Prostate gland (tissue), 2 donors: ENCODE measurements at places on chromosomes 3 and 15.

DNA sequence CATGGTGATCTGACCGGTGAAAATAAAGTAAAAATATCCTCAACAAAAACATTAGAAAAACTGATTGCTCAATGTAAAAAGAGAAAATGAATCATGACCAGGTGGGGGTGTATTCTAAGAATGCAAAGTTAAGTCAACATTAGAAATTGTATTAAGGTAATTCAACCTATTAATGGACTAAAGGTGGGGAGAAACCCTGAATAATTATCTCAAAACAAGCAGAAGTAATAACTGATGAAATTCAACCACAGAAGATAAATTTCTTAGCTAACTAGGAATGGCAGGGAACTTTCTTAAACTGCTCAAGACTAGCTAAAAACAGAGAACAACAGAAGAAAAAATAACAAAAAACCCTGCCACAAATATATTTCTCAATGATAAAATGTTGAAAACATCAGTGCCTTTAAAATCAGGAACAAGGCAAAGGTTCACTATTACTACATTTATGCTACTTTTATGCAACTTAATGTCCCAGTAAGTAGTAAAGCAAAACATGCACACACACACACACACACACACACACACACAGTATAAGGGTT, 204.4 kb upstream of the THBS1 start:
- H3K27me3 ChIP-seq: no peaks in the 10 kb centered on the region
- H3K4me1 ChIP-seq: no peaks in the 10 kb centered on the region
- no peak for DNase-seq
- no peak overlapping the region for H3K4me3 ChIP-seq
- no peaks in the 10 kb centered on the region for H3K36me3 ChIP-seq
- H3K27ac ChIP-seq: no peak overlapping the region

GRCh38 chr3:35785234-35785888, 146.0 kb downstream of the ARPP21 start:
- no peak overlapping the region for H3K27ac ChIP-seq
- no peaks in the 10 kb centered on the region for H3K36me3 ChIP-seq
- no peaks in the 10 kb centered on the region for H3K4me1 ChIP-seq
- no peak overlapping the region for H3K4me3 ChIP-seq

- H3K36me3 ChIP-seq: no peaks in the 10 kb centered on the region
- H3K4me3 ChIP-seq: no peak overlapping the region
- no peaks in the 10 kb centered on the region for H3K4me1 ChIP-seq
- no peaks in the 10 kb centered on the region for H3K27me3 ChIP-seq
Measured at GRCh38 chr15:48868023-48868422, 9.9 kb upstream of the EID1 start.

- no peaks in the 10 kb centered on the region for H3K36me3 ChIP-seq
- DNase-seq: no peak
- H3K4me1 ChIP-seq: no peaks in the 10 kb centered on the region
- H3K4me3 ChIP-seq: no peak overlapping the region
- H3K27me3 ChIP-seq: no peaks in the 10 kb centered on the region
- H3K27ac ChIP-seq: peak overlapping the region; percentile 16
Measured at GRCh38 chr15:71338265-71338664, 223.0 kb downstream of the THSD4 start.

DNA sequence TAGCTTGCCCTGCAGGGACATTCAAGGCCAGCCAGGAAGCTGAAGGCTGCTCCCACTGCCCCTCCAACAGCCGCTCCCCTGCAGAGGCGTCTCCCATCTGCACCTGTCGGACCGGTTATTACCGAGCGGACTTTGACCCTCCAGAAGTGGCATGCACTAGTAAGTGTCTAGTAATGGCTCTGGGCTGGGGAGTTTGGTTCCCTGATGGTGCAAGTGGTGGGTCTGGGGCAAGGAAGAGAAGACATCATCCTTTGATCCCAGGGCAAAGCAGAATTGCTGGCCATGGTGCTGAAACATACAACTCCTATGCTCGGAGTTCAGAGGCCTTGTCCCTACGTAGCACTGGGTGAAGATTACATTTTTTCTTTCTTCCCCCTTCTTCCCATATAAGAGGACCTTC, 311.4 kb downstream of the EPHB1 start:
- no peak for DNase-seq
- H3K27me3 ChIP-seq: no peaks in the 10 kb centered on the region
- no peak overlapping the region for H3K27ac ChIP-seq
- no peaks in the 10 kb centered on the region for H3K4me1 ChIP-seq
- no peak overlapping the region for H3K4me3 ChIP-seq

DNA sequence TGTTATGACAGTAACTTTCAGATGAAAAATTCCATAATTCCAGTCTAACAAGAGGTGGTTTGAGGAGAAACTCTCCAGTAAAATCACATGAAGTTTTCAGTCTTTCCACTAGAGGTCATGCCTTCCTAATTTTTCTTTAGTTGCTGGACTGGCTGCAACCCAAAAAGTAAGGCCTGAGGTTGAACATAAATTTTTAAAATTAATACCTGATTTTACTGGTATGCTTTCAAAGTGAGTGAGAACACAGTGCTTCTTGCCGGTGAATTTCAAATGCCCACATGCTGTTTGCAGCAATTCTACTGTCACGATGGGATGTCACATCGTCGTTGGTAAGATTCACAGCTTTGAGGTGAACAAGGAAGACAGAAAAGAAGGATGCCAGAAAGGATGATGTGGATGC, 89.0 kb upstream of the FGF12 start:
- H3K4me1 ChIP-seq: no peaks in the 10 kb centered on the region
- H3K27ac ChIP-seq: no peak overlapping the region
- no peak overlapping the region for H3K4me3 ChIP-seq
- H3K36me3 ChIP-seq: no peaks in the 10 kb centered on the region
- H3K27me3 ChIP-seq: no peaks in the 10 kb centered on the region

GRCh38 chr15:62390791-62391640, 225.9 kb upstream of the C2CD4B start:
- H3K27ac ChIP-seq: peak overlapping the region; percentile 51
- peak overlapping the region; percentile 85 for H3K4me3 ChIP-seq
- no peaks in the 10 kb centered on the region for H3K4me1 ChIP-seq
- DNase-seq: peak; percentile 32

GRCh38 chr15:93709708-93710107, 521.7 kb upstream of the MCTP2 start:
- H3K4me3 ChIP-seq: no peak overlapping the region
- no peaks in the 10 kb centered on the region for H3K4me1 ChIP-seq
- H3K36me3 ChIP-seq: no peaks in the 10 kb centered on the region
- H3K27ac ChIP-seq: no peak overlapping the region

- H3K36me3 ChIP-seq: no peaks in the 10 kb centered on the region
- no peak overlapping the region for H3K27ac ChIP-seq
- DNase-seq: no peak
Measured at GRCh38 chr3:59518283-59519055, 468.6 kb upstream of the CFAP20DC start.

GRCh38 chr3:123290962-123291361, 89.2 kb downstream of the SEC22A start:
- no peaks in the 10 kb centered on the region for H3K27me3 ChIP-seq
- no peak overlapping the region for H3K27ac ChIP-seq
- no peak for DNase-seq
- no peaks in the 10 kb centered on the region for H3K36me3 ChIP-seq
- no peak overlapping the region for H3K4me3 ChIP-seq

DNA sequence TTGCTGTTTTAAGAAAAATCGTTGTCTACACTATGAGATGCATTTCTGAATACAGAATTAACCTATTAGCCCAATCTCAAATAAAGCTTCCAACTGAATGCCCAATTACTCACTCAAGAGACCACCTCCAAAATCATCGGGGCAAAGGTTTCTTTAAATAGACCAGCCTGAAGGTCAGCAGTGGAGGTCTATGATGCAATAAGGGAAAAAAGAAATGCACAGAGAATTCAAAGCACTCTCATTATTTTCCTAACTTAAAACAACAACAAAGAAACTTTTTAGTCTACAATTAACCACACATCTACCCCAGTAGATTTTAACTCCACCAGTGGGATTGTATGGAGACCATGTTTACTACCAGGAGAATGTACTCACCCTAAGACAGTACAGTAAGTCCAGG, 657.7 kb upstream of the CCDC54 start:
- DNase-seq: no peak
- H3K27ac ChIP-seq: no peak overlapping the region
- H3K4me1 ChIP-seq: no peaks in the 10 kb centered on the region
- H3K27me3 ChIP-seq: no peaks in the 10 kb centered on the region

- H3K4me1 ChIP-seq: no peaks in the 10 kb centered on the region
- H3K27me3 ChIP-seq: no peaks in the 10 kb centered on the region
- no peak overlapping the region for H3K27ac ChIP-seq
Measured at GRCh38 chr3:38600551-38600950, 48.9 kb downstream of the SCN5A start.

- no peaks in the 10 kb centered on the region for H3K36me3 ChIP-seq
- DNase-seq: no peak
- no peaks in the 10 kb centered on the region for H3K27me3 ChIP-seq
- H3K4me3 ChIP-seq: no peak overlapping the region
- H3K4me1 ChIP-seq: no peaks in the 10 kb centered on the region
Measured at GRCh38 chr15:41913256-41913655, 19.4 kb upstream of the SPTBN5 start.

GRCh38 chr3:67192466-67192865, 194.4 kb downstream of the KBTBD8 start:
- no peaks in the 10 kb centered on the region for H3K27me3 ChIP-seq
- no peaks in the 10 kb centered on the region for H3K36me3 ChIP-seq
- no peak for DNase-seq
- no peaks in the 10 kb centered on the region for H3K4me1 ChIP-seq

DNA sequence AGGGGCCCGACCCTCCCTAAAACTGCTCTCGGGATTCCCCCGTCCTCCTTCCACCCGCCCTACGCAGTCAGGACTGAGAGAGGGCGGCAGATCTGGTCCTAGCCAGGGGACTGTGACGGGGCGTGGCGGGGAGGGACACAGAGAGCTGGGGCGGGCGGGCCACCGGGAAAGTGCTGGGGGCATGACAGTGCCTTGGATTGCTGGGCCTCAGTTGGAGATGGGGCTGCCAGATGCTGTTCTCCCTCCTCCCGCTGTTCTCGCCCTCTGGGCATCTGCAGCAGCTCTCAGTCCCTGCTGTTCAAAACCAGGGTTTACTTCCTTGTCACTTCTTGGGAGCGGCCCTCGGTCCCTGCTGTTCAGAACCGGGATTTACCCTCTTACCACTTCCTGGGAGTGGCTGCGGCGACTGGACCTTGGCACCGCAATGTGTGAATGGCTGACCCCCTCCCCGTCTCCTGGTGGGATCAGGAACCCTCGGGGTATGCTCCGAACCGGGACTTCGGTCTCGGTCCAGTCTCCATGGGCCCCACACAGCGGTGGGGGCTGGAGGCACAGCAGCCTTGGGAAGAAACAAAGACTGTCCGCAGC, 1.8 kb upstream of the RPP25 start:
- H3K4me1 ChIP-seq: peaks cover 9% of the 10 kb centered on the region
- H3K27ac ChIP-seq: no peak overlapping the region
- H3K27me3 ChIP-seq: no peaks in the 10 kb centered on the region
- peak overlapping the region; percentile 15 for H3K4me3 ChIP-seq
- peak; percentile 25 for DNase-seq
- no peaks in the 10 kb centered on the region for H3K36me3 ChIP-seq

- no peak overlapping the region for H3K4me3 ChIP-seq
- no peak for DNase-seq
- H3K4me1 ChIP-seq: no peaks in the 10 kb centered on the region
- H3K36me3 ChIP-seq: no peaks in the 10 kb centered on the region
- H3K27me3 ChIP-seq: no peaks in the 10 kb centered on the region
Measured at GRCh38 chr3:186044968-186045367, 63.9 kb downstream of the ETV5 start.

GRCh38 chr15:81284256-81285031, 39.5 kb downstream of the STARD5 start:
- no peaks in the 10 kb centered on the region for H3K27me3 ChIP-seq
- no peak for DNase-seq
- H3K36me3 ChIP-seq: no peaks in the 10 kb centered on the region
- H3K4me3 ChIP-seq: no peak overlapping the region
- peaks cover 6% of the 10 kb centered on the region for H3K4me1 ChIP-seq

- H3K36me3 ChIP-seq: no peaks in the 10 kb centered on the region
- no peak overlapping the region for H3K27ac ChIP-seq
- no peak overlapping the region for H3K4me3 ChIP-seq
- peaks cover 2% of the 10 kb centered on the region for H3K4me1 ChIP-seq
- no peak for DNase-seq
- no peaks in the 10 kb centered on the region for H3K27me3 ChIP-seq
Measured at GRCh38 chr3:128969993-128970739, 23.7 kb downstream of the CFAP92 start.
